ENCODE measurements at places on chromosomes 1 and 21.

DNA sequence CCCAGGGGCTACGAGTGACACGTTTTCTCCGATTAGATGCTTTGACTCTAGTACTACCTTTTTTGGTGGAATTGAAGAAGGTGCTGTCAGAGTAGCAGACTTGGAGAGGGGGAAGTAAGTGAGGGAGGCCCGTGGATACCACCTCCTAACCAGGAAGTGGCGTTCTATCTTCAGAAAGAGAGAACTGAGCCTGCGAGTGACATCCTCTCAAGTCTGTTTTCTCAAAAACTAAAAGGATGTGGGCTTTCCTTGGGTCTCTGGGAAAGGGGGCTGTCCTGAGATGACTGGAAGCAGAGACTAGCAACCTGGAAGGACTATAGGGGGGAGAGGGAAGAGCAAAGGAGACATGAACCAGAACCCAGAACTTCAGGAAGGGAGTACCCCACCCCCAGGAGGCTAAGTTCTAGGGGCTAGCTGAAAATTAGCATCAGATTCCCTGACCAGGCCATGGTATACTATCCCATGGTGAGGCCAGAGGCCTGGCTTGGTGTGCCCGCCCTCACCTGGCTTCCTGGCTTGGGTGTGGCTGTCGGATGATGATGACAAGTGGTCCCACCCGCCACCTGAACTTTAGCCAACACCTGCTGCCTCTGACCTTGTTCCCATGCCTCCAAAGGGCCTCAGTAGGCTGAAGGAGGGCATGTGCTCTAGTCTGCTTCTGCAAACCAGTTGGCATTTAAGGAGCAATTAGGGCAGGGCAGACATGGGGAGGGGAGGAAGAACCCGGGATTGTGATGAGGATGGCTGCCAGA lies 49.1 kb downstream of the ATP2B4 start:
- peak; percentile 82 for DNase-seq

- DNase-seq = no peak
Observed at GRCh38 chr1:171258943-171259342, 10.6 kb downstream of the FMO1 start.

DNA sequence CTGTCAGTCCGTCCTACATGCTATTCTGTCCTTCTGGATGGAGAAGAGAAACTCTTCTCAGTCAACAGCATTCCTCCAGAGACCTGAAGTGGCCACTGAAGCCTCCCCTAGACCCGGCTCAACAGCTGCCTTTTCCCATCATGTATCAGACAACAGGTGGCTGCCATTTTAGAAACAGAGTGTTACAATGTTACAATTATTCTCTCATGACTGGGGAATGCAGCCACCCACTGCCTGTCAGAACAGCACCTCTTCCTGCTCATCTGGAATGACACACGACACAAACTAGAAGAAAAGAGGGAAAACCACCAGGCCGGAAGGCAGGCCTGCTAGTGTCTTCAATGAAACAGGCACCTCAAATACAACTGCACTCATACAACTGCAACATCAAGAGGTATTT lies 105.3 kb downstream of the PGBD5 start:
- DNase-seq = no peak

DNA sequence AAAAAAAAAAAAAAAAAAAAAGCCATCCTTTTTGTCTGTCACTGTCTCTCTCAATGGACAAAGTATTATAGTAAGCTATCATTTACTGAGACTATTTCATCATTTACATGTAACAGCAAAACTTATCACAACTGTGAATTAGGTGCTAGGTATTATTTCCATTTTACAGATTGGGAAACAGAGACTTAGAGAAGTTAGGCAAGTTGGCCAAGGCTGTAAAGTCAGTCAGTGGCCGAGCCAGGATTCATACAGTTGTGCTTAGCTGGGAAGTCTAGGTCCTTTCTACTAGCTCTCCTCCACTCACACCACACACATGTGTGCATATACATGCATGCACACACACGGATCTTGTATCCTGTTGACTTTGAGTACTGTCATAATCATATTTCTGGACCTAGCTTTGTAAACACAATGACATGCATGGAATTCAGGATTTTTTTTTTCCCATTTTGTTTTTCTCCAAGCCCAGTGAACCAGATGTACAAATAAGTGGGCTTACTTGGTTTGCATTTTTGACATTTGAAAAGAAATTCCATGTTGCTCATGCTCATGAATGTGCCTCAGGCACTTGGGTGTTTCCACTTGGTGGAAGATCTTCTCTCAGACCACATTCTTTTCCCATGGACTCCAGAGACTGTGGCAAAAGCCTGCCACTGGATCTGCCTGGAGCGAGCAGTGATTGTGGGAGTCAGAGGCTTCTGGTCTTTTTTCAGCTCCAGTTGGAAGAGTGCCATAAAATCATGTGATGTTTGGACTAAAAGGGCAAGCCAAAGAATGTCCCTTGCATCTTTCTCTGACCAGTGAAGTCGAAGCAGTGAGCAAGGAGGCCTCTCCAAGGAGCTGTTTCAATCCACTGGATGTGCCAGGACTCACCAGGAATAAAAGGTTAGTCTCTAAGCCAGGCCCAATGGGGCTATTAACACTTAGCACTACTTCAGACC lies 61.7 kb upstream of the DNAJC6 start:
- DNase-seq = peak; percentile 45

Measured in activated CD4-positive, alpha-beta T cell treated with anti-CD3 and anti-CD28 coated beads, Interleukin-2, amount 10 ng/mL, durations not matched to agents 24 days and 14 days (primary cell).